Activated naive CD4-positive, alpha-beta T cell (primary cell): ENCODE measurements at places on chromosomes 3 and 15.

DNA sequence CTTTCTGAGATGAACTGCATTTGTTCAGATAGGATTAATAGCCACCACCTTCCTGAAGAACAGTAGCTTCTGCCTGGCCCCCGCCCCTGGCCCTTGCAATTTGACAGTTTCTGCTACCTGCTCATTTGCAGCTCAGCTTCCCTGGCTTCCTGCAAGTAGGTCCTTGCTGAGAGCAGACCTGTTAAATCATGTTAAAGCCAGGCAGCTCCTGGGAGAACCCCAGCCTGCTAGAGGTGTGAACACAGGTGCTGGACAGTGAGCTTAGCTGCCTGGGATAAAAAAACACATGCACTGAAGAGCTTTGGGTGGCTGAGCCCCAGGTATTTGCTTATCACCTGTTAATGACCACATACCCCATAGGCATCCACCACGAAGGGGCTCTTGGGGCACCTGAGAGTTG, 143.4 kb downstream of the PTPRG start:
- no peak for DNase-seq

DNA sequence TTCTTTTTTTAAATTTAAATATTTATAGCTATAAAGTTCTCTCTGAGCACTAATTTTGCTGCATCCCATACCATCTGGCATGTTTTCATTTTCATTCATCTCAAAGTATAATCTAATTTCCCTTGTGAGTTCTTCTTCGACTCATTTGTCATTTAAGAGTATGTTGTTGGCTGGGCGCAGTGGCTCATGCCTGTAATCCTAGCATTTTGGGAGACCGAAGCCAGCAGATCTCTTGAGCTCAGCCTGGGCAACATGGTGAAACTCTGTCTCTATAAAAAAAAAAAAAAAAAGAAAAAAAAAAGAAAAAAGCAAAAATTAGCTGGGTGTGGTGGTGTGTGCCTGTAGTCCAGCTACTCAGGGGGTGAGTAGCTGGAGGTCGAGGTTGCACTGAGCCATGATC, 34.8 kb downstream of the MAP1A start:
- DNase-seq: no peak

- no peak for DNase-seq
Measured at GRCh38 chr3:23704298-23704697, 101.5 kb upstream of the UBE2E1 start.

GRCh38 chr3:126121632-126122031, 37.7 kb upstream of the SLC41A3 start:
- DNase-seq: no peak

DNA sequence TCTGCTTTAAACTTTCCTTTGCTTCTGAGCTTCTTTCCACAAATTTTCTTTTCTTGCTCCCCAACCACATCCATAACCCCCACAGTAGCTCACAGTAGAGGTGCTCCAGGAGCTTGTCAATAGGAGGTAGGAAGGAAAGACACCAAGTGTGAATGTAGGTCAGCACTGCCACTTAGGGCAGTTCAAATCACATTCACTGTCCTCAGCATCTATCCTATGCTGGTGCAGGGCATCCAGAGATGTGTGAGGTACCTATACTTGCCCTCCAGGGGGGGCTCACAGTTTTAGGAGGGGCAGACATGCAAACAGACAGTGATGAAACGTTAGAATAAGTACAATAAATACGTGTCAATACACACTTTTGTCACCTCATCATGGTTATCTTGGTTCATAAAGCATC, 1.5 kb upstream of the SPSB4 start:
- DNase-seq: no peak
